Naive thymus-derived CD8-positive, alpha-beta T cell (primary cell): ENCODE measurements at places on chromosomes 7 and 10.
A peak's percentile ranks its signal among the peaks of the same experiment; 100 is the strongest.

DNA sequence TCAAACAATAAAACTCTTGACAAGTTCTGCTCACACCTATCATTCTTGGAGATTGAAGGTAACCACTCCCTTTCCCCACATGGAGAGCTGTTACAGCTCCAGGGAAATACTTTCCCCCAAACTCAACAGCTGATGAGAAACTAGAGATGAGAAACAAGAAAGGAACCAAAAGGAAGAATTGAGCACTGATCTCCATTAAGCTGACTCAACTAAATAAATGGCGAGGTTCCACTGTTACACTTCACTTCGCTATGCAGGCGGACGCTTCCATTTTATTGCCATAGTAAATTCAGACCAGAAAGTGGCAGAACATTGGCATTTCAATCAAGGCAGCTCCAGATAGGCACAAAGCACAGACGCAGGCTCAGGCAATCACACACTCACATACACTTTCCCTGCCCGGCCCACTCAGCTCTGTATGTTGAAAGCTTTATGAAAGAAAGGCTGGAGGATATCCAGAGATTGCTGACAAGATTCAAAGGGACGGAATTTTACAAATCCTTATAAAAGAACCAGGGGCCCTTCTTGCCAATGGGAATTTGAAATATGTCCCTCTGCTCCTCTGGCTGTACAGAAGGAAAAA lies 11.5 kb upstream of the YAE1 start:
- peaks cover 12% of the 10 kb centered on the region for H3K27me3 ChIP-seq
- H3K4me1 ChIP-seq = no peaks in the 10 kb centered on the region
- H3K27ac ChIP-seq = no peak overlapping the region
- no peaks in the 10 kb centered on the region for H3K36me3 ChIP-seq
- no peak overlapping the region for H3K4me3 ChIP-seq
- no peak for DNase-seq

DNA sequence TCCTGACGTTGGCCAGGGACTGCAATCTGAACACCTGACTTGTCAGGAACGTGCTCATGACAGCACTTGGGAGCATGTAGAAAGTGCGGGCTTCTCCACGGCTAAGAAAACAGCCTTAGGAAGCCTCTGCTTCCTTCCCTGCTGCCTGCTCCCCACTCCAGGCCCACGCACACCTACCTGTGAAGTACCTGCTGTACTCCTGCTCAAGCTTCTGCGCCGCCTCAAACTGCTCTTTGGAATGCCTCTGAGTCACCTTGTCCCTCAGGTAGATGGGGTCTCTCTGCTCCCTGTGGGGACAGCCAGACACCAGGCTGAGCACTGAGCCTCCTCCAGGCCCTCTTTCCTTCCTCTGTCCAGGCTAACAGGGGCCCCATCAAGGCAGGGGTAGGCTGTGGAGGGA lies 132.7 kb downstream of the DLG5 start:
- peaks cover 8% of the 10 kb centered on the region for H3K27me3 ChIP-seq
- no peak overlapping the region for H3K27ac ChIP-seq
- H3K4me3 ChIP-seq = no peak overlapping the region

GRCh38 chr7:128821724-128822123 lies 8.5 kb upstream of the FLNC start:
- no peaks in the 10 kb centered on the region for H3K36me3 ChIP-seq
- DNase-seq = no peak
- H3K27ac ChIP-seq = no peak overlapping the region
- H3K4me1 ChIP-seq = peaks cover 20% of the 10 kb centered on the region
- no peak overlapping the region for H3K4me3 ChIP-seq
- peaks cover 15% of the 10 kb centered on the region for H3K27me3 ChIP-seq

GRCh38 chr7:151013733-151014497 lies 10.4 kb downstream of the ATG9B start:
- peak; percentile 88 for DNase-seq
- no peaks in the 10 kb centered on the region for H3K36me3 ChIP-seq
- H3K27me3 ChIP-seq = no peaks in the 10 kb centered on the region

DNA sequence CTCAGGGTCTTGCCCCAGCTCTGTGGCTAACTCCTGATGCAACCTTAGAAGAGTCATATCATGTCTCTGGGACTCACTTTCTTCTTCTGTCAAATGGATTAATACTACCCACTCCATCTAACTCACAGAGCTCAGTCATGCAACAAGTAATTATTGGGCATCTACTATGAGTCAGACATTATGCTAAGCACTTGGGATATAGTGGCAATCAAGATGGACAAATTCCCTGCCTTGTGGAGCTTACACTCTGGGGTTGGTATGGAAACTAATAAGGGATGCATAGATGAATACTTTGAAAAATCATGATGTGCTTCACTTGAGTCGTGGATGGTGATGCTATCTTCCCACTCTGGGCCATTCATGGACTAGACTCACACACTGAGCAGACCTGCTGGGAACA lies 88.9 kb downstream of the KCNMA1 start:
- no peak overlapping the region for H3K4me3 ChIP-seq
- no peak overlapping the region for H3K27ac ChIP-seq

DNA sequence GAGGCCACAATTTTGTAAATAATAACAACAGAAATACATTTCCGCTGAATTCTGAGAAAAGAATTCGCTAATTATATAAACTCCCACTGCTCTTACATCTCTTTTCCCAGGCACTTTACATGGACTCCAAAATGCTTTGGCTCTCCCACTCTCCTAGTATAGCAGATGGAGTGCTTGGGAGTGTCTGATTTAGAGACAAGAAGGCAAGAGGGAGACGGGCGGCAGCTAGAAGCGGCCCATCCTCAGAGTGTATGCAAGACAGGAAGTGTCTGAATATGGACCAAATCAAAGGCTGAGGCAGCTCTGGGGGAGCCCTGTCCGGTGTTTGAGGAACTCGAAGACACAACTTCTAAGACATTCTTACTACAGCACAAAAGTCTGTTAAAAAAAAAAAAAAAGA lies 212.1 kb downstream of the GFRA1 start:
- no peak for DNase-seq
- H3K27me3 ChIP-seq = peaks cover 1% of the 10 kb centered on the region
- H3K27ac ChIP-seq = no peak overlapping the region
- H3K36me3 ChIP-seq = no peaks in the 10 kb centered on the region

GRCh38 chr7:36600314-36600682 lies 124.0 kb downstream of the AOAH start:
- H3K4me3 ChIP-seq = no peak overlapping the region
- no peak for DNase-seq
- peaks cover 18% of the 10 kb centered on the region for H3K4me1 ChIP-seq
- no peak overlapping the region for H3K27ac ChIP-seq
- no peaks in the 10 kb centered on the region for H3K27me3 ChIP-seq

DNA sequence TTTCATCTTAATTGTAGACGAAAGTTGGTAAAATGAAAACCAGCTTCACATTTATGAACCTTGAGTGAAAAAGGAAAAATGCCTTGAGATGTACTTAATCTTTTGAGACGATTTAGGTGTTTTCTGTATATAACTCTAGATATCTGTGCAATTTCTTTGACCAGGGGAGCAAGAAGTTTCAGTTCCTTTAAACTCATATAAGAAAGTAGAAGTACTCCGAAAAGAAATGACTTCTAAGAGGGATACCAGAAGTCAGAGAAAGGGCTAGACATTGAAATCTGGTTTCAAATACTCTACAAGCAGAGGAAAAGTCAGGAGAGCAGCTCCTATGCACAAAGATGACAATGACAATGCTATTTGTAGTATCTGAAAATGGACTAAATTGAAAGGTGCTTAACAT lies 303.7 kb downstream of the BAMBI start:
- no peak for DNase-seq
- no peaks in the 10 kb centered on the region for H3K36me3 ChIP-seq
- no peak overlapping the region for H3K4me3 ChIP-seq

GRCh38 chr7:155254018-155254417 lies 43.7 kb upstream of the INSIG1 start:
- no peaks in the 10 kb centered on the region for H3K36me3 ChIP-seq
- H3K4me3 ChIP-seq = no peak overlapping the region
- H3K27ac ChIP-seq = no peak overlapping the region
- peaks cover 6% of the 10 kb centered on the region for H3K27me3 ChIP-seq

DNA sequence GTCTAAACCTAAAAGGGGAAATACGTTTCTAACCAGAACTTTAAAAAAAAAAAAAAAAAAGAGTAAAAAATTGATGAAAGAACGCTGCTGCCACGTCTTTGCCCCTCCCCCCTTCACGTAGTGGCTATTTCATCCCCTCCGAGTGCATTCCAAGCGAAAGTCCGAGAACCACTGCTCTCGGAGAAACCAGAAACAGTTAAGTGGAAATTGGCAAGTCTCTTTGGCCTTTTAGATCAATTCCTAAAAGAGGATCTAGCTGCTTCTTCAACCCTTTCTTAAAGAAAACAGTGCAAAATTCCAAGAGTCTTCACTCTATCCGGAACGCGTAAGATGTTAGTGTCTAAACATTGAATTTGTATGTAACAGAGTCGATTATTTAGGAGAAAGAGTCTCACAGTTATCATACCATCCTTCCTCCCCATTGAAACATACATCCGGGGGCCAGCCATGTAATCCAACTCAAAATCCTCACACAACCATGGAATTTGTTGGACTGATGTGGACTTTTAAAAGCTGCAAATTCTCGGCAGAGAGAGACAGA lies 1.1 kb downstream of the P4HA1 start:
- peaks cover 16% of the 10 kb centered on the region for H3K4me1 ChIP-seq
- H3K36me3 ChIP-seq = peaks cover 6% of the 10 kb centered on the region
- peak overlapping the region; percentile 92 for H3K27ac ChIP-seq
- no peaks in the 10 kb centered on the region for H3K27me3 ChIP-seq
- peak overlapping the region; percentile 91 for H3K4me3 ChIP-seq

DNA sequence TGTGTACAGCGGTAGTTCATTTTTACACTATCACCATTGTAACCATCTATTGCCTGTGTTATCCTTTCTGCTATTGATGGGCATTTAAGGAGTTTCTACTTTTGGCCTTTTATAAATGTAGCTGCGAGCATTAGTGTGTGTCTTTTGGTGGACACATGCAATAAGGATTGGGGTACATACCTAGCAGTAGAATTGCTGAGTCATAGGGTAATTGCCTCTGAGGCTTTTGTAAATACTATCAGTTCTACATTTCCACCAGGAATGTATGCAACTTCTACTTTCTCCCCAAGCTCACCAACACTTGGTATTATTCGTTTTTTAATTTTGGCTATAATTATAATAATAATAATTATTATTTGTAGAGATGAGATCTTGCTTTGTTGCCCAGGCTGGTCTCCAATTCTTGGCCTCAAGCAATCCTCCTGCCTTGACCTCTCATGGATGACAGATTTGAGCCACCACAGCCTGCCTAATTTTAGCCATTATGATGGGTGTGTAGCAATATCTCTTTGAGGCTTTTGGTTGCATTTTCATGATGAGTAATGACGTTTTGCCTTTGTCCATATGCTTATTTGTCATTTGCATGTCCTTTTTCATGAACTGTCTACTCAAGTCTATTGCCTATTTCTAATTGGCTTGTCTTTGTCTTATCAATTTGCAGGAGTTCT lies 277.0 kb downstream of the ACTR3B start:
- no peaks in the 10 kb centered on the region for H3K27me3 ChIP-seq
- DNase-seq = no peak
- H3K27ac ChIP-seq = no peak overlapping the region
- H3K4me3 ChIP-seq = no peak overlapping the region

GRCh38 chr7:118352867-118353453 lies 128.5 kb downstream of the ANKRD7 start:
- DNase-seq = no peak
- H3K4me3 ChIP-seq = no peak overlapping the region
- H3K27ac ChIP-seq = no peak overlapping the region
- H3K36me3 ChIP-seq = no peaks in the 10 kb centered on the region
- H3K27me3 ChIP-seq = peaks cover 2% of the 10 kb centered on the region
- no peaks in the 10 kb centered on the region for H3K4me1 ChIP-seq

GRCh38 chr10:59563531-59563930 lies 146.1 kb downstream of the SLC16A9 start:
- no peaks in the 10 kb centered on the region for H3K27me3 ChIP-seq
- no peaks in the 10 kb centered on the region for H3K36me3 ChIP-seq
- no peaks in the 10 kb centered on the region for H3K4me1 ChIP-seq
- H3K27ac ChIP-seq = no peak overlapping the region

DNA sequence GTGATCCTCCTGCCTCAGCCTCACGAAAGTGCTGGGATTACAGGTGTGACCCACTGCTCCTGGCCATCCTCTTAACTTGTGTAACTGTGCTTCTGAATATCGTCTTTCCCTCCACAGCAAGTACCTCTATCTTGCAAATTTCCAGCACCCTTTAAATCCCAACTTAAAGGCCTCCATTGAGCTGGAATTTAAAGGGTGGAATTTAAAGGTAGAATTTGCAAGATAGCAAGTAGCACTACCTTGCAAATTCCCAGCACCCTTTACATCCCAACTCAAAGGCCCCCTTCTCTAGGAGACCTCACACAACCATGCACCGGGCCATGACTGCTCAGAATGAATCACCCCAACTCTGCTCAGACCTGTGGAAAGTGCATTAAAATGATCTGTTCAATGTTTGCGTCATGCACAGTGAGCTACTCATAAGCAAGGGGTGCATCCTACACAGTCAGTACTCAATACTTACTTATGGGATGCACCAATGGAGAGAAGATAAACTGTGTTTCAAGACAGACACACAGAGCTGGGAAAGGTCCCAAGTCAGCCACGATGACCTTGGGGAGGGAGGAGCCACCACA lies 17.8 kb upstream of the SDK1 start:
- H3K27me3 ChIP-seq = peaks cover 3% of the 10 kb centered on the region
- H3K27ac ChIP-seq = no peak overlapping the region
- no peak overlapping the region for H3K4me3 ChIP-seq
- no peaks in the 10 kb centered on the region for H3K36me3 ChIP-seq
- H3K4me1 ChIP-seq = no peaks in the 10 kb centered on the region
- no peak for DNase-seq

GRCh38 chr7:112371701-112372100 lies 78.6 kb upstream of the IFRD1 start:
- H3K4me1 ChIP-seq = no peaks in the 10 kb centered on the region
- no peaks in the 10 kb centered on the region for H3K27me3 ChIP-seq
- no peak overlapping the region for H3K27ac ChIP-seq
- H3K36me3 ChIP-seq = no peaks in the 10 kb centered on the region
- no peak overlapping the region for H3K4me3 ChIP-seq

DNA sequence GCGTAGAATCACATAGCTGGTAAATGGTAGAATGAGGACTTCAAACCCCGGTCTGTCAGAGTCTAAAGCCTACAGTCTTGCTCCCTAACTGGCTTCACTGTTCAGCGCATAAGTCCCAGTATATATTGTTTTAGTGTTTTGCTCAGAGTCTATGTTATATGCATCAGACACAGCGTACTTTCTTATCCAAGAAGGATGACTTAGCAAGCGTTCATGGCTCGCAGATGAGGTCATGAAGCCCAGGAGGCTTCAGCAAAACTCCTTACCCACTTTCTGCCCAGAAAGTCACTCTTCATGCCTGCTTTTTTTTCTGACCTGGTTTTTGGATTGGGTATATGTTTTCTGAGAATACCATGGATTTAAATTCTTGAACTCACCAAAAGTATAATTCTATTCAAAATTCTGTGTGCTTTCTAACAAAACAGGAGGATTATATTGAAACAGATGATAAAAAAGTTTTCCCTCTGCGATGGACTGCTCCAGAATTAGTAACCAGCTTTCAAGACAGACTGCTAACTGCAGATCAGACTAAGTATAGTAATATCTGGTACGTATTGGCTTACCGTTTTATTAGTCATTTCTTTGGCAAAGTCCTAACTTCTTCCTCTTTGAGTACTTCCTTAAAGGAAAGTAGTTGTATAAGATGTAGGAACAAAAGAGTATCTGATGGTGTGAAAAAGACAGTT lies 24.6 kb upstream of the BHLHA15 start:
- peaks cover 63% of the 10 kb centered on the region for H3K36me3 ChIP-seq
- no peaks in the 10 kb centered on the region for H3K27me3 ChIP-seq
- no peak for DNase-seq
- H3K27ac ChIP-seq = no peak overlapping the region
- peaks cover 10% of the 10 kb centered on the region for H3K4me1 ChIP-seq

- H3K36me3 ChIP-seq = no peaks in the 10 kb centered on the region
- DNase-seq = no peak
- no peaks in the 10 kb centered on the region for H3K4me1 ChIP-seq
- no peak overlapping the region for H3K27ac ChIP-seq
Observed at GRCh38 chr7:91311839-91312238, 47.6 kb downstream of the FZD1 start.
